Ovary (tissue), 10 donors: ENCODE measurements at places on chromosomes 5 and 9. TPM values are rescaled to one million over a fixed set of nuclear protein-coding genes. Genes with fewer than 3 reads are reported as not detected.

The TTF1 gene
- polyA plus RNA-seq = 11.8 TPM

The VCAN gene
- 5.5 TPM for polyA plus RNA-seq

The HTR4 gene
- 0.07 TPM for polyA plus RNA-seq

The PCDHA1 gene
- polyA plus RNA-seq = not detected

The IFNA21 gene
- polyA plus RNA-seq = not detected
